ENCODE measurements at places on chromosomes 1 and 21. TPM values are rescaled to one million over a fixed set of nuclear protein-coding genes. Genes with fewer than 3 reads are reported as not detected.

The TRIM17 gene
- not detected for total RNA-seq

The IL6R gene
- 1.6 TPM for total RNA-seq

The UBL4B gene
- not detected for total RNA-seq

The NBPF10 gene
- total RNA-seq = 1.1 TPM

The RGS16 gene
- 12.1 TPM for total RNA-seq

The LCE2A gene
- total RNA-seq = not detected

The ZBTB8OS gene
- total RNA-seq = 44.4 TPM

The PNRC2 gene
- total RNA-seq = 64.8 TPM

The TEX38 gene
- not detected for total RNA-seq

The INKA2 gene
- total RNA-seq = 31.9 TPM

The CD247 gene
- 0.21 TPM for total RNA-seq

The PTPRC gene
- 0.05 TPM for total RNA-seq

The BGLAP gene
- total RNA-seq = 378 TPM

The SYPL2 gene
- total RNA-seq = 14.7 TPM

The F13B gene
- total RNA-seq = not detected

The EXOC8 gene
- total RNA-seq = 16.4 TPM

The PTPN7 gene
- total RNA-seq = not detected

The ADORA3 gene
- total RNA-seq = not detected

The FLAD1 gene
- 28.1 TPM for total RNA-seq

The TPRG1L gene
- 23.2 TPM for total RNA-seq

The APCS gene
- not detected for total RNA-seq

The ST6GALNAC3 gene
- total RNA-seq = not detected

The CHD1L gene
- 16.6 TPM for total RNA-seq

The RXRG gene
- total RNA-seq = 0.08 TPM

The ZNF436 gene
- total RNA-seq = 18.8 TPM

The TMPRSS15 gene
- 0.05 TPM for total RNA-seq

The ANGPTL1 gene
- 7.1 TPM for total RNA-seq

The BMP8B gene
- 5.0 TPM for total RNA-seq

The LYPD8 gene
- not detected for total RNA-seq

The URB1 gene
- total RNA-seq = 42.8 TPM

The ANXA9 gene
- not detected for total RNA-seq

The HPDL gene
- not detected for total RNA-seq

The RIPPLY3 gene
- total RNA-seq = not detected

The VCAM1 gene
- total RNA-seq = 9.3 TPM

The OR2G6 gene
- total RNA-seq = not detected

The CYP2J2 gene
- total RNA-seq = 20.8 TPM

The TTC34 gene
- total RNA-seq = 0.32 TPM

The TTLL10 gene
- not detected for total RNA-seq

The UBQLN4 gene
- total RNA-seq = 65.3 TPM

Measured in myocyte (in vitro differentiated cells).